ENCODE measurements at places on chromosomes 5 and 9.

DNA sequence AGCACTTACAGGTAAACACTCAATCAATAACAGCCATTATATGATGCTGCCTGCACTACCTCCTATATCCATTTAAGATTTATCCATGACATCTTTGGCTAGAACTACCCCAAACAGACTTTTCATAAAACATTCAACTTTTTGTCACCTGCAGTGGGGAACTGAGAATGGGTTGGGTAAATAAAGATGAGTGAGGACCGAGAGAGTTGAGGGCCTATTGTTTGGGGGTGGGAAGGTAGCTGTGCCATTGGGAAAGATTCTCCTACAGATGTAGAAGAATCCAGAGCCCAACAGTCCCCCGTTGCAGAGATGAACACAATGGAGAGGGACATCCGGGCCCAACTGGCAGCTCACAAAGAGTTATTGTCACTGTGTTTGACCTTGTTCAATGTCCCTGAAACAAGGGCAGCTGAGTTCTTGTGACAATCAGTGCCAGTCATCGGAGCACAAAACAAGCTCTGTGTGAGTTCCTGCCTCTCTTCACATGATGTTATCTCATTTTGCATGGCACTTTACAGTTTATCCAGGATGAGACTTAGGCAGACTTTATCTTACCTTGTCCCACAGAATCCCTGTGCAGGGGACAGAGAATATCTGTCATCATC lies 11.5 kb upstream of the SLC31A2 start:
- DNase-seq = no peak

DNA sequence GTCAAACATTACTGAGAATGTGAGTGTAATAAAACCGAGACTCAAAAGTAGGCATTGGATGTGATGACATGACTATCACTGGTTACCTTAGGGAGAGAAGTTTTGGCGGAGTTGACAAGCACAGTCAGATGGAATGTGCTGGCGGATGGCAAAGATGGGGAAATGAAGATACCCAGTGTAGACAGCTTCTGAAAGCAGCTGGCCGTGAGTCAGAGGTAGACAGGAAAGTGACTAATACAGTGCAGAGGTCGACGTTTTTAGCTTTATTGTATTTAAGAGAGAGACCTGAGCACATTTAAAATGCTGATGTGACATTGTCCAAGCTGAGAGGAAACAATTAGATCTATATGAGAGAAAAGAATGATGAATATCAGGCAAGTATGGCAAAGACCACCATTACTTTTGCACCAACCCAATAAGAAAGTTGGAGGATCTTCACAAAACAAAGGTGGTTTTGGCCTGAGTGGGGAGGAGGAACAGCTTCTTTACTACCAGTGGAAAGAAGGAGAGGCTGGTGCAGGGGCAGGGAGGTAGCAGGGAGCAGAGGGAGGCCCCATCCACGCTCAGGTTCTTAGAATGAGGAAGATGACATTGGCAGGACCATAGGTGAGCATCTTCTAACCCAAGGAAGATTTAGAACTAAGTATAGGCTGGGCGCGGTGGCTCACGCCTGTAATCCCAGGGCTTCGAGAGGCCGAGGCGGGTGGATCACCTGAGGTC lies 36.7 kb upstream of the KCNIP1 start:
- no peak for DNase-seq

DNA sequence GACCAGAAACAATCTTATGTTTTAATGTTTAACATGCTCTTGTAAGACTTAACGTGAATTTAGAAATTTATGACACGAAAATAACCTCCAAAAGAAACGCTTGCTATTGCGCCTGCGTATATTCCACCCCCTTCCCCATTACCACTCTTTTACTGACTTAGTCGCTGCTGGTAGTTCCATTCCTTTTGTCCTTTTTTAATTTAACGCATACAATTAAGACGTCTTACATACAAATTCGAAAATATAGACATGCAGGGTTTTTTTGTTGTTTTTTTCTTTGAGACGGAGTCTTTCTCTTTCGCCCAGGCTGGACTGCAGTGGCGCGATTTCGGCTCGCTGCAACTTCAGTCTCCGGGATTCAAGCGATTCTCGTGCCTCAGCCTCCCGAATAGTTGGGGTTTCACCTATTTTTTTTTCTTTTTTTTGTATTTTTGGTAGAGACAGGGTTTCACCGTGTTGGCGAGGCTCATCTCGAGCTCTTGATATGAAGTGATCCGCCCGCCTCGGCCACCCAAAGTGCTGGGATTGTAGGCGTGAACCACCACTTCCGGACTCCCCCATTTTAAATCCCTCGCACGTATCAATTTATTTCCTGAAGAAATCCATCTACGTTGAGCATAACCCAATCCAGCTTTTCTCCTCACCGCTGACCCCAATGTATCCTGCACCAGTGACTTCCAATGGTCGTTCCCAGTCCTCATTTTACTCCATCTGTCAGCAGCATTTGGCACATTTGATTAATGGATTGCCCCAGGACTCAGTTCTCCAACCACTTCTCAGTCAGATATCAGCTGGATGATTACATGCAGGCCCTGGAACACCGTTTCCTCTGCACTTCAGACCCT lies 684 bp upstream of the MED7 start:
- peak; percentile 72 for DNase-seq

- no peak for DNase-seq
Observed at GRCh38 chr9:129107651-129108050, 2.9 kb downstream of the CRAT start.

DNA sequence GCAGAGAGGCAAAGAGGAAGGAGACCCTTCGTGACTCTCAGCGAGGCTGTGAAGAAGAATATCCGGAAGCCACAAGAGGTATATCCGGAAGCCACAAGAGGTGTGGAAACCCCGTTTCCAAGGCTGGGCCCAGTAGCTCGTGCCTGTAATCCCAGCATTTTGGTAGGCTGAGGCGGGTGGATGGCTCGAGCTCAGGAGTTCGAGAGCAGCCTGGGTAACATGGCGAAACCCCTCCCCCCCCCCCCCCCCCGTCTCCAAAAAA lies 612 bp upstream of the BBLN start:
- DNase-seq = no peak

- DNase-seq = no peak
Observed at GRCh38 chr5:157271740-157272271, 5.9 kb downstream of the CYFIP2 start.
